ENCODE measurements at places on chromosomes 16 and 17. TPM values are rescaled to one million over a fixed set of nuclear protein-coding genes. Genes with fewer than 3 reads are reported as not detected.

- DNase-seq = no peak
Measured at GRCh38 chr17:27502526-27503324, 46.5 kb downstream of the KSR1 start.

- no peak for DNase-seq
Measured at GRCh38 chr17:77495575-77495974, 354.8 kb downstream of the SEC14L1 start.

- DNase-seq = no peak
Measured at GRCh38 chr17:76735586-76736348, 1.4 kb downstream of the SRSF2 start.

GRCh38 chr16:30472328-30472942 lies at the start of gene ITGAL:
ITGAL (plus strand) TSS chr16:30472742; CDS start chr16:30472838, 96 bp downstream.
- DNase-seq = no peak

GRCh38 chr16:11793840-11794239 lies 3.2 kb downstream of the ZC3H7A start:
- no peak for DNase-seq

GRCh38 chr17:58277107-58277801 lies 3.5 kb downstream of the MPO start:
- no peak for DNase-seq

GRCh38 chr16:26668026-26668425 lies 398.7 kb upstream of the C16orf82 start:
- no peak for DNase-seq

DNA sequence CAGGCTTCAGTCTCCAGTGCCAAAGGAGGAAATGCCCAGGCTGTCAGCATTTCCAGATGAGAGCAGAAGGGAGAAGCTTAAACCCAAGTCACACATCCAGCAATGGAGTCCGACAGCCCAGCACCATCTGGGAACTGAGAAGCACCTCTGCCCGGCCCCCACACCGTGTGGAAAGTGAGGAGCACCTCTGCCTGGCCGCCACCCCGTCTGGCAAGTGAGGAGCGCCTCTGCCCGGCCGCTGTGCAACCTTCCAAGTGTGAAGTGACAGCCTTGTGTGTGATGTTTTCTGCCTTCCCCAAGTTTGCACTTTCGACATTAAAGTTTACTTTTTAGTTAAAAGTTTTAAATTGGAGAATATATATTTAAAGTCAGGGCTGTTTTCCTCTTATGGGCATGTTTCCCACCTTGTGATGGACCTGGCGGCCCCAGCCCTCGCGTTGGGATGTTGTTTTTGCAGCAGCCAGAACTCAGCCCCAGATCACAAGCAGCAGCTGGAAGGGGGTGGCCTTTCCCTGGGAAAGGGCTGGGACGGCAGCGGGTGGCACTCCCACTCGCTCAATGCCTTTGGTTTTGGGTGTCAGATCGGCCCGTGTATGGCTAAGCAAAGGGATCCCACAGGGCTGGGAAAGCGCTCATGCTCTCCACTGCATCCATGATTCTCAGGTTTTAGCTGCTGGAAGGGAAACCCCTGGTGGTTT lies 7.2 kb downstream of the CCDC137 start:
- no peak for DNase-seq

DNA sequence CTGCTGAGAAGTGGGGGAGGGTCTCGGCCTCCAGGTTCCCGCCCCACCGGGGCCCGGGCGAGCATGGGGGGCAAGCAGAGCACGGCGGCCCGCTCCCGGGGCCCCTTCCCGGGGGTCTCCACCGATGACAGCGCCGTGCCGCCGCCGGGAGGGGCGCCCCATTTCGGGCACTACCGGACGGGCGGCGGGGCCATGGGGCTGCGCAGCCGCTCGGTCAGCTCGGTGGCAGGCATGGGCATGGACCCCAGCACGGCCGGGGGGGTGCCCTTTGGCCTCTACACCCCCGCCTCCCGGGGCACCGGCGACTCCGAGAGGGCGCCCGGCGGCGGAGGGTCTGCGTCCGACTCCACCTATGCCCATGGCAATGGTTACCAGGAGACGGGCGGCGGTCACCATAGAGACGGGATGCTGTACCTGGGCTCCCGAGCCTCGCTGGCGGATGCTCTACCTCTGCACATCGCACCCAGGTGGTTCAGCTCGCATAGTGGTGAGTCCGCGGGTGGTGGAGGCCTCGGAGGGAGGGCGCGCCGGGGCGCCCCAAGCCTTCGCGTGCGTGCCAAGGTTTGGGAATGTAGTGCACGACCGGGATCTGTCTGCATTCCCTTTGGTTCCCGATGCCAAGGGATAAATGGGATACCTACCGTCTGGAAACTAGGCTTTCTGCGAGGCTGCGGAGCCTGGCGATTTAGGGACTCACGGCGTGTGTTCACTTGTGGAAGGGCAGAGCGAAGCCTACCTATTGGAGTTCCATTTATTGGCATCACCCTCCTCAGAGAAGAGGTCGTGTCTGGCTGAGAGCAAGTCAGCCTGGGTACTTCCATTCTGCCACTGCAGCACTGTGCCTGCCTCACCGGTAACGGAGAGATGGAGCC lies 1.0 kb downstream of the ZNRF1 start:
- no peak for DNase-seq

- DNase-seq = no peak
Measured at GRCh38 chr16:57677622-57678369, 9.7 kb downstream of the ADGRG3 start.

DNA sequence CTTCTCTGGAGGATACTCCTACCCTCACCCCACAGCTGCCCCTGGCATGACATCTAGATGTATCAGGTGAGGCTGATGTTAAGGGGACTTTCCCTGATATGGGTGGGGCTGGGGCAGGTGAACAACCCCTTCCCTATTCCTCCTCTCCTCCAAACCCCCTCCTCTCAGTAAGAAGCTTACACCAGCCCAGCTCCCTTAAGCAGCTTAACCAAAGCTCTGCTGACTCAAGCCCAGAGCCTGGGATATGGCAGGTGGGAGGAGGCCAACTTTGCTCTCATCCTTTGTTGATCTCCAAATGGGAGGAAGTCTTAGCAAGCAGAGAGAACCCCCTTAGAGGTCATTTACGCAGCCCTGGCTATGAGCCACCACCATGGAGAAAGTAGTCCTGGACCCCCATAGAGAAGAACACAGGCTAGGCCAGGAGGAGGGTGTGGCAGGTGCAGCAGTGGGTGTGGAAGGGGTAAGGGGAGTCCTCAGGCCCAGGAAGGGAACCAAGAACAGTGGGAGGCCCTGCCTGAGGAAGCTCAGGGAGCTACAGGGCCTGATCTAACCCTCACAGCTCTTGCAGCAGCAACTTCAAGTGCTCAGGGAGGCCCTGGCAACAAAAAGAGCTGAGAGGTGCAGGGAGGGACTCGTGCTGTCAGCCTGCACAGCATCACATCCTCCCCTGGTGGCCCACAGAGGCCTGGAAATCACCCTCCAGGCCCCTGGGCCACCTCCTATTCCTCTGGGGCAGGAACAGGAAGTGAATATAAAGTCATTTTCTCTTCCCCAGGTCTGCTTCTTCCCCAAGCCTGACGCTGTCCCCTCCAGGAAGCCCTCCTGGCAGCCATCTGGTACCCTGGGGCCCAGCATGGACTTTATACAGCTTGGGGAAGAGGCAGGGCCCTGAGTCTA lies 2.9 kb downstream of the UNC119 start:
- DNase-seq = no peak

KRT222 gene
- polyA plus RNA-seq = 0.17 TPM

CDR2L gene
- polyA plus RNA-seq = 9.3 TPM

EMC8 gene
- 36.6 TPM for polyA plus RNA-seq

PCGF2 gene
- 59.6 TPM for polyA plus RNA-seq

KRTAP1-1 gene
- not detected for polyA plus RNA-seq

AGRP gene
- 0.47 TPM for polyA plus RNA-seq

WRAP53 gene
- polyA plus RNA-seq = 14.8 TPM

ADCY9 gene
- 9.4 TPM for polyA plus RNA-seq
